ENCODE measurements at places on chromosomes 16 and 17.
A peak's percentile ranks its signal among the peaks of the same experiment; 100 is the strongest.

DNA sequence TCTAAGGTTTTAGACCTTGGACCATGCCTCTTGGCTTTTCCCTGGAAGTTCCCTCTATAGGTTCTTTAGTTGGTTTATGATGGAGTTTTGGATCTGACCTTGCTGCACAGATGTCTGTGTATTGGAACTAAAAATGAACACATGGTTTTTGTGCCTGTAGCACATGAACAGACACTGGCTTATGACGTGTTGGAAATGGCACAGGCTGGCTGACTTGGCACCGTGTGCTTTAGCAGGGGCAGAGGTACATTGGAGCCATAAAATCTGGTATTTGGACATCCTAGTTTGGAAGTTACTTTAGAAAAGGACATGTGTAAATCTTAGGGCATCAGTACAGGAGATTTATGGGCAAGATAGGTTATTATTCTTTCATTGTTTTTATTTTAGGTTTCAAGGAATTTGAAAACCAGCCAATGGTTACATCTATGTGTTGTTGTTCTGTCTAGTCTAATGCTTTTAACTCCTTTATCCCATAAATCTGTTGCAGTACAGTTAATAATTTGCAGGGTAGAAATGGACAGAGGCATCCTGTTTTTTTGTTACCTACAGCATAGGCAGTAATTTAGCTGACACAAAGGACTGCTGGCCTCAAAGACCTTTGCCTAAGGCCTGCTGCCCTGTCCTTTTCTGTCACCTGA, 6.0 kb downstream of the SOCS7 start:
- no peak for DNase-seq

DNA sequence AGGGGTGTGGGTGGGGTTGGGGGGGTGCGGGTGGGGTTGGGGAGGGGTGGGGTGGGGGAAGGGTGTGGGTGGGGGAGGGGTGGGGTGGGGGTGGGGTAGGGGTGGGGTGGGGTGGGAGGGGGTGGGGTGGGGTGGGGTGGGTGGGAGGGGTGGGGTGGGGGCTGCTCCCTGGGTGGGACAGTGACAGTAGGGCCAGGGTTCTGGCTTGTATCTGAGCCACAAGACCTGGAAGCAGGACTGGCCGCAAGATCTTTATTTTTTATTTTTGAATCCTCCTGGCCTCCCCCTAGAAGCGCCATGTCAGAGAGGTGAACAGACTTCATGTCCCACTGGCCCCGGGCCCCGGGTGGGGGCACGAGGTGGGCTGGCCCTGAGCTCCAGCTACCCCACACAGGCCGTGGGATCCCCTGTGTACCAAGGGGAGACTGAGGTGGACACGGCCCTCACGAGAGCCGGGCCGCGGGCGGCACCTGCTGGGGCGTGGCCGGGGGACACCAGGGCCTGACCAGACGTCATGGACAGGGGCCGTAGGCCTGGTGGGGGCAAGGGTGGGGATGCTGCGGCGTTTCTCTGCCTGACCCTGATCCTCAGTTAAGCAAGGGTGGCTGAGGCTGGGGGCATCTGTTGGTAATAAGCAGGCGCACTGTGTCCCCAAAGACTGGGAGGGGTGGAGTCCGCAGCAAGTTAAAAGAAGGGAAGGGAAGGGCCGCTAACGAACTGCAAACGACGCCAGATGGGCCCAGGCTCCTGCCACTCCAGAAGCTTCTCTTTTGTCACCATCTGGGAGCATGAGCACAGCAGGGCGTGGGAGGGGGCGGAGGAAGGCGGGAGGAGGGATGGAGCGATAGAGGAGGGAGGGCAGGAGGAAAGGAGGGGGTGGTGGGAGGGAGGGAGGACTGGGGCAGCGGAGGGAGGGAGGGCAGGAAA, 22.3 kb upstream of the PABPN1L start:
- no peak for DNase-seq

DNA sequence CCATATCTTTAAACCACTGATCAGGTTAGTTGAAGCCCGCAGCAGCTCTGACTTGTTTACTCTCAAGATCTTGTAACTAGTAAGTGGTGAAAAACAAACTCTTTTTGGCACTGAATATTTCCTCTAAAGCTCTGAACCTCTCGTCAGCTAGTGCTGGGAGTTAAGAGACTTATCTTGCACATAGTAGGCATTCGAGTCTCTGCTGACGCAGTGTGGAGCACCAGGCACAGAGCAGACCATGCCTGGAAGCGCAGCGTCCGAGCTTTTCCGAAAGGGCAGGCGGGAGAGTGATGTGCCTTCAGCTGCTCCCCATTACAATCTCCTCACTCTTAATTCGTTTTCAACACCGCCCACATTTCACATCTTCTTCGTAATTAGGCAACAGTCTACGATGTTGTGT, 63.0 kb downstream of the SMG6 start:
- DNase-seq = no peak

DNA sequence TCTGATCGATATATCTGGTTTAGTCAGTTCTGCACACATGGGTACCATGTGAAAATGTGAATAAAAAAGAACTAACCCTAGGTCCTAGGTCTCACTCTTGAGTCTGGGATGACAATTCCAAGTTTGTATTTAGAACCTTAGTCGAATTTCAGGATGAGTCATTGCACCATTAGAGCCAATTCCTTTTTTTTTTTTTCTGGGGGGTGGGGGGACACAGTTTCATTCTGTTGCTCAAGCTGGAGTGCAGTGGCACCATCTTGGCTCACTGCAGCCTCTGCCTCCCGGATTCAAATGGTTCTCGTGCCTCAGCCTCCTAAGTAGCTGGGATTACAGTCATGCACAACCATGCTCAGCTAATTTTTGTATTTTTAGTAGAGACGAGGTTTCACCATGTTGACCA, 41.6 kb downstream of the SPAG9 start:
- DNase-seq = no peak

- DNase-seq = no peak
These were observed 74.6 kb upstream of the TBC1D3K start for GRCh38 chr17:37849617-37849972.

GRCh38 chr17:60695960-60696359, 18.3 kb downstream of the BCAS3 start:
- DNase-seq = peak; percentile 34

DNA sequence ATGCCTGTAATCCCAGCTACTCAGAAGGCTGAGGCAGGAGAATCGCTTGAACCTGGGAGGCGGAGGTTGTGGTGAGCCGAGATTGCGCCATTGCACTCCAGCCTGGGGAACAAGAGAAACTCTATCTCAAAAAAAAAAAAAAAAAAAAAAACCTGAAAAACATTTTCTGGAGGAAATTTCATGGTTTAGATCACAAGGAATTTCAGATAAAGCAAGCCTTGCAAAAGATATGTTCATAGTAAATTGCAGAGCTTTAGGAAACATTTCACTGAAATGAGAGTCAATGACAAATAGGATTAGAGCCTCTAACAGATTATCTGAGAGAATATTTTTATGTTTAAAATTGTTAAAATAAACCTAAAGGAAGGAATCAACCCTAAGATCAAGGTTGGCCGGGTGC, 3.2 kb downstream of the TAF15 start:
- no peak for DNase-seq

DNA sequence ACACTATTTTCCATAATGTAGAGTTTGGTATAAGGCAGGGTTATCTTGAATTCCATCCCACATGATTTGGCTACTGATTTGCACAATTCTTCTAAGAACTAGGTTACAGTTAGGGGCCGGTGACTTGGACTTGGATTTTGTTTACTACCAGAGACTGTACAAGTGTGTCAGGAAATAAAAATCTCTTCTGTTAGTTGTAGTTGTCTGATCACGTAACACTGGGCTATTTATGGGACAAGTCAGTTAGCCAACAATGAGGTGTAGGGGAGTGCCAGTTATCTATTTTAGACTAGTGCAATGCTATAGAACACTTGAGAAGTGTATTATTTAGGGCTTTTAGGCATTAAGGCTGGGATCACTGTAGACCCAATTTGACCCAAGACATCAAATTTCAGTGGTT, 39.7 kb upstream of the GHDC start:
- DNase-seq = no peak

GRCh38 chr16:46937536-46937935, 35.9 kb downstream of the DNAJA2 start:
- DNase-seq = no peak

GRCh38 chr17:42394838-42395237, 6.6 kb upstream of the STAT3 start:
- DNase-seq = no peak

GRCh38 chr17:76452127-76452659, 759 bp downstream of the UBE2O start:
- DNase-seq = peak; percentile 43

GRCh38 chr17:7989781-7990655, 12.4 kb upstream of the GUCY2D start:
- peak; percentile 93 for DNase-seq

- no peak for DNase-seq
These were observed 3.9 kb downstream of the HNF1B start for GRCh38 chr17:37740915-37741314.

- no peak for DNase-seq
These were observed 37.8 kb upstream of the ULK2 start for GRCh38 chr17:19905502-19905901.

DNA sequence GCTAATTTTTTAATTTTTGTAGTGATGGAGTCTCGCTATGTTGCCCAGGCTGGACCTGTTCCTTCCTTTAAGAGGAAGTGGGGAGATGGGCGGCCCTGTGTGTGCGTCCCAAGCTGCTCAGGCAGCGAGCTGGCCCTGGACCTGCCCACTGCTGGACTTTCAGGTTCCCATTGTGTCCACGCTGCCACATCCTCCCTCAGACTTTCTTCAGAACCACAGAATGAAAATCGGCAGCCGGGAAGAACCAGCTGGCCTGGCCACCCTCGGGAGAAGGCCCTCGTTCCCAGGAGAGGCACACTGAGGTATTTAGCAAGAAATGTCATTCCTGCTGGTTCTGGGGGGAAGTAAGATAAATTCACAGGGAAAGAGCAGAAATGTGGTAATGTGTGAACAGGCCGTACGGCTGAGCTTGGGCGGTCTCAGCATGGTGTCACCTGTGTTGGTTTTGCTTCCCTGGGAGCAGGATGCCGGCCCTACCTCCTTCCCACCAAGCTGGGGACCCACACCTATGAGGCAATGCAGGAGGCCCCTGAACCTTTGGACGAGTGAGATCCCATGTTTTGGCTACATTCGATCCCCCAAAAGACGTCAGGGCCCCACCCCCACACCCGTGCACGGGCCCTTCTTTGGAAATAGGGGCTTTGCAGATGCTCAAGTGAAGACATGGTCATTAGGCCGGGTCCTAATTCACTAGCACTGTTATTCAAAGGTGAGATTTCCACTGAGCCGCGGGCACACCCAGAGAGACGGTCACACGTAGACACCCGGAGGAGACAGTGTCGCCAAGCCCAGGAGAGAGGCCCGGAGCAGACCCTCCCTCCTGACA, 35.9 kb upstream of the ZNF469 start:
- DNase-seq = no peak

GRCh38 chr17:69466905-69467667, 52.6 kb downstream of the MAP2K6 start:
- DNase-seq = no peak

DNA sequence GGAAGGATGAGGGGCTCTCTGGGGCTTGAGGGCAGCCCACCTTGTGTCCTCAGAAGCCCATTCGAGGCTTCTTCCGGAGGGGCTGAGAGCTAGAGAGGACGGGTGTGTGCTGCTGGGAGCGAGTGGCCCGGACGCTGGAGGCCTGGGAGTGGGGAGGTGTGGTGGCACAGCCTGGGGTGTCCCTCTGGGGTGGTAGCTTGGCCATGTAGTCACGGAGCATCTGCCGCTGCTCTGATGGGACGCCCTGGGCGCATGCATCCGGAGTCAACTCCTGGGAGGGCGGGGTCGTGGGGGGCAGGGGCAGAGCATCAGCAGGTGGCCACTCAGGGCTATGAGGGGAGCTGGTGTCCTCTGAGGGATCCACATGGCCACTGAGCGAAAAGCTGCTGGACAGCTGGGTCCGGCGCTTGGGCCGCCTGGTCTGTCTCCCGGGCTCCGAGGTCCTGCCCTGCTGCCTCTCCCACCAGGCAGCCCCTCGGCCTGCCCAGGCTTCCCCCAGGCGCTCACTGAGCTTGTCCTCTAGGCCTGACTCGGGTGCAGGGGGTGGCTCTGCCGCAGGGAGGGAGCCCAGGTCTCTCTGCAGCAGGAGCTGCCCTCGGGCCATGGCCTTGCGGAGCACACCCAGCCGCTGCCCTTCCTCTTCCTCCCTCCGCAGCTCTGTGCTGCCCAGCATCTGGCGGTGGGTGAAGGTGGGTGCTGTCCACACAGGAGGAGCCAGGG, 7.8 kb downstream of the TAF1C start:
- DNase-seq = no peak

GRCh38 chr17:76138234-76138895, 2.7 kb downstream of the FOXJ1 start:
- no peak for DNase-seq

DNA sequence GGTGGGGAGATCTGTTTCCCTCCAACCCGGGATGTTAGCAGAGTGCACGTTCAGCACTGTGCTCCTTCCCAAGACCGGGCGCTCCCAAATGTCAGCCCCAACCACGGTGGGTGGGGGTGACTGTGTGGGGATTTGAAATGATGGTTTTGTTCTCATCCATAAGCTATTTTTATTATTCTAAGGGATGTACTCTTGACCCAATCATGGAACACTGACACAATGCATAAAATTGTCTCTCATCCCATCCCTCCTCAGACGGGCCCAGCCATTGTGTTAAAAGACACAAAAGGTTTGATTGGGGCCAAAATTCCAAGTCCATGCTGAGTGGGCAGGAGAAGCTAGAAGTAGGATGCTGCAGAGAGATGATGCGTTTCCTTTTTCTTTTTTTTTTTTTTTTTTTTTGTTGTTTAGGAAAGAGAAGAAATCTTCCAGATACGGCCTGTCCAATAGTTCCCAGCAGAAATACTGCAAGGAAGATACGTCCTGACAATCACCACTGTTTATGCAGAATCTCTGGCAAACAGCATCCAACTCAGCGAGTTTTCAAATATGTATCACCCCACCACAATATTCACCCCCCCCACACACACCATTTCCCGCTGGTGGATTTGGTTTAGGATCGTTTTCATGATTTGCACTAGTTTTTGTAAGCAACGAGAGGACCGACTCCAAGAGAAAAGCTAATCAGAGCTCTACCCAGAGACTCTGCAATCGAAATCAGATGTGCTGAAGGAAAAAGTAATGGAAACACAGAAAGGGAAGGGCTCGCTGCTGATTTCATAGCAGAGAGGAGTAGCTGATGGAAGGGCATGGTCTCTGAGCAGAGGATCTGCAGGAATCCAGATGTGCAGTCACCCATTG, 163.5 kb upstream of the DYNLRB2 start:
- DNase-seq = no peak

GRCh38 chr16:73871088-73871733, 425.4 kb upstream of the PSMD7 start:
- no peak for DNase-seq

DNA sequence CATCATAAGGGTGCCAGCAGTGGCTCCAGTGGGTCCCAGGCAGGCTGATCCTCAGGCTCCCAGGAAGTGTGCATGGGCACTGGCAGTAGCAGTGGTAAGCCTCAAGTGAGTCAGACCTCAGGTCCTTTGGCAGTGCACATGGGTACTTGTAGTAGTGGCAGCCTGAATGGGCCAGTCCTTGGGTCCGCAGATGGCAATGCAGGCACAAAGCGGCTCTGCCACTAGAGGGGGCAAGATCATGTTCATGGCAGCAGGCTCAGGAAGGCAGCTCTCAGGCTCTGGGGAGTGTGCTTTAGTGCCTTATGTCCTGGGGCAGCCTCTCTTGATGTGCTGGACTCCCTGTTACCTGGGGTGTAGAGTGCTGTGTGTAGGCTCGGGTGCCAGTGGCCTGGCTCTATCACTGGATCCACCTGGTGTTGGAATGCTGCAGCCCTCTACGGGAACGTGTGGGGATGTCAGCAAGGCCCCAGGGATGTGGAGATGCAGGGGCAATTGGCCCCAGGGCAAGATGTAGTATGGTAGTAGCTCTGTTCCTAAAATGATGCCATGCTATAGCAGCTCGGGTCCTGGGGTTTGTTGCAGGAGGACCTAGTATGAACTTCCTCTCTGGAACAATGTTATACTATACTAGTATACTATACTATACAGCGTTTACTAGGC, 11.0 kb downstream of the ACSM3 start:
- DNase-seq = peak; percentile 78

All from activated CD4-positive, alpha-beta T cell treated with anti-CD3 and anti-CD28 coated beads, Interleukin-10, Interleukin-2, amounts not matched to agents 100 ng/mL and 50 ng/mL, durations not matched to agents 16 hours and 8 hours (primary cell).